ENCODE measurements at places on chromosomes 5 and 9.

DNA sequence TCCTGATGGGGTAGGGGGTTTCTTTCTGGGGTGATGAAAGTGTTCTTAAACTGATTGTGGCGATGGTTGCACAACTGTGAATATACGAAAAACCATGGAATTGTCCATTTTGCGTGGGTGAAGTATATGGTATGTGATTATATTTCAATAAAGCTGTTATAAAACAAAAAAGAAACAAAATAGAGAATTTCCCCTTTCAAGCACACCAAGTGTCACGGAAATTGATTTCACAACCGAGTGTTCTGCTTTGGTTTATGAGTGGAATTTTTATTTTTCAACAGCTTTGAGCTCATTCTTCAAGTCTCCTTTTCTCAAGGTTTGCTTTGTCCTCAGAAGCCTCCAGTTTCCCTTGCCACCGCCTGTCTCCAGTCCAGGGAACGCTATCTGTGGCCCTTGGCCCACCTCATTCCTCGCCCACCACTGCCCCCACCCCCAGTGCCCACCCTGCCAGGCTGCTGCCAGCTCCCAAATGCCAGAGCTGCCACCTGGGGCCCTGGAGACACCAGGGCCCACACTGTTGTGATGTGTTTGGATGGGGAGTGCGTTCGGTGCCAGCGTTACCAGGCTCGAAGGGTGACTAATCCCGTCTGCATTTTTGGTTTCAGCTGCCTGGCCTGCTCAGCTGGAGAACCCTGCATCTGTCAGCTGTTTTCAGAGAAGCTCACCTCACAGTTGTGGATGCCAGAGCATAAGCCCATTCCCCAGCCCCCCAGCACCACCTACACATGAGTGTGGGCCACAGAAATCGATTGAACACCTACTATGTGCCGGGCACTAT lies 30.4 kb downstream of the DUSP1 start:
- DNase-seq: no peak

DNA sequence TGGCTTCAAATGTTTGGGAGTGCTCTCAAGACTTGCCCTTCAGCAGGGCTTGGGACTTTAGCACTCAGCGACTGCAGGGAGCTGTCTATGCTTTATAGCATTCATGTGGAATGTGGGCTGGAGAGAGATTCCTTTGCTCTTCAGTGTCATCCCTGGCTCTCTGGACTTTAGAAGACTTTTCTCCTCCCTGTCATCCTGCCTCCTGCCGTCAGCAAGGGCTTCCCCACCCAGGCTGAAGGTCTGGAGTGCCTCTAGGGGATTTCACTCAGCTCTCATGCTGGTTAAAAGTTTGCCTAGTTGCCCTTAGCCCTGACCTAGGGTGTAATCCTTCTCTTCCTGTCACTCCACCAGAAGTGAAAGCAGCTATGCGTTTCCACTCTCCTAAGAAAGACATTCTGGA lies 210.9 kb downstream of the FRMD3 start:
- DNase-seq: no peak

DNA sequence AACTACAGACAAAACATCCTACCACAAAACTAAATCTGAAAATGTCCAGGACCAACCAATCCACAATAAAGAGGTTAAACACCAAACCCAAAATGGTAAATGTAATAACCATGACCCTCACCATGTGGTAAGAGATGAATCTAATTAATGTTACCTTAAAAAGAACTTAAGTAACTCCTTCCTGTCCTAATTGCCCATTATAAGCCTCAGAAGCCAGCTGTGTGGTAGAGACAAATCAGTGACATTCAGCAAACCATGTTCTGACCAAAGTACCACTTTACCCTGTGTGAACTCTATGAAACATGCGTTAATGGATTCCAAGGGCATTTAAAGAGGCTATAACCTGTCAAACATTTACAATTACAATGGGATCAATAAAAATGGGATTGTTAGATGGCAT lies 25.0 kb downstream of the LPAR1 start:
- DNase-seq: no peak

- no peak for DNase-seq
These were observed 70.4 kb upstream of the SNX2 start for GRCh38 chr5:122704247-122705036.

- DNase-seq: peak; percentile 75
These were observed 37.3 kb upstream of the NOTCH1 start for GRCh38 chr9:136582977-136583735.

GRCh38 chr5:16580382-16580781 lies 36.4 kb downstream of the RETREG1 start:
- no peak for DNase-seq

DNA sequence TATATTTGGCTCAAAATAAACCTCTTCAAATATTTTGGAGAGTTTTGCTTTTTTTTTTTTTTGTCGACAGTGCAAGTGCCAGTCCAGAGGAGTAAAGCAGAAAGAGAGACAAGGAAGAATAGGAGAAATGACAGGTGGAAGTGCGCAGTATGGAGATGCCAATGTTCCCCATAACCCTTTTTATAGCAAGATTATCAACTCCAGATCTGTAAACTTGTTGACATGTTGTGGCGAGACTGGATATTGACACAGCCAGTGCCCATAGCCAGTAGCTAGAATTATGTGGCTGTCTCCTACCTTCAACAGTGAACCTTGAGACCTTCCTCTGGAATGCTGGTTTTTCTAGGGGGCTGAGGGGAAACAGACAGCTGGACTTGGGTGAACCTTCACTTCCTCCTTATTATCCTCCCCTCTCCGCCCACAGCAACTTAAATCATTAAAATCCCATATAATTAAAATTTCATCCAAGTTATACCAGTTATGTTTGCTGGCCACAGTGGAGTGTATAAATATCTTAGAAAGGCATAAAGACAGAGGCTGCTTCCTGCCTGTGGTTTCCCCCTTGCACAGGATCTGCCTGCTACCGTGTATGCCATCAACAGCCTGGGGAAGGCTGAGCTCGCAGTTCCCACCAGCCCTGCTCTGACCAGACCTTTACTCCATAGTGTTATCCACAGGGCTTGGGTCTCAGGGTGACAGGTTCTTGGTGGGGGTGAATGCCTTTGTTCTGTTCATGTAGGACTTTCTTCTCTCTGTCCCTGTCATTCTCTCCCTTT lies 112.3 kb upstream of the ANKH start:
- DNase-seq: no peak

DNA sequence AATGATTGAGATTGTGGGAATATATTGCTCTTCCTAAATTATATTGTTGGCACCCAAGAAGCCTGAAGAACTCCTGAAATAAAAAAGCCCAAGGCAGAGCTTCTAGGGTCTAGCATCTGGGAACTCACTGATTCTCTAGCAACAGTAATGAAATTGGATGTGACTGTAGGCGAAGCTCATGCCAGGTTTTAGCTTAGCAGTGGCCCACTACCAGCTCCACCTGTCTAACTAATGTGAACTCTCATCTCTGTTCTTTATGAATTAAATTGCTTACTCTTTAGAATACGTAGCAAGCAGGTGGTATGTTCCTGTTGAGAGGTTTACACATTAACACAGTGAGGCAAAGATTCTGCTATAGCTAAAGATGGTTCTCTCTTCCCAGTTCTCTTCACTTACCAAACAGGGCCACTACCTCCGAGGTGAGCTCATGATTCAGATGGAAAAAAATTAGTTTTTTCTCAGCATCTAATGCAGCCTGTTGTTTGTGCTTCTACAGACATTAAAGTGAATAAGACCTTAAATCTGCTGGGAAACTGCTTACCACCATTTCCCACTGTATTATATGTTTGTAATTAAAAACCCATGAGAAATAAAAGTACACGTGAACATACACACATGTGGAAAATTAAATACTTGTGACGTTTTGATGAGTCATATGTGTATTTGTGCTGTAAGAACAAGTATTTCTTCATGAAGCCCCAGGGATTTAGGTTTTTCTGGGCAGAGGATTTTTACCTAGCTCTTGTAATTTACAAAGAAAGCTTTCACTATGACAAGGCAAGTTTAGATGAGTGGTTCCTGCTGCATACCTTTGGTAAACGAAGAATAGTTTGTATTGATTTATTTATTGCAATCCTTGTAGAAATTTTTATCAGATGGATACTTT lies 360.1 kb downstream of the KDM4C start:
- DNase-seq: no peak

- no peak for DNase-seq
These were observed 43.9 kb downstream of the CRB2 start for GRCh38 chr9:123399803-123400378.

- no peak for DNase-seq
These were observed 173.1 kb upstream of the SLC12A2 start for GRCh38 chr5:127910307-127910956.

DNA sequence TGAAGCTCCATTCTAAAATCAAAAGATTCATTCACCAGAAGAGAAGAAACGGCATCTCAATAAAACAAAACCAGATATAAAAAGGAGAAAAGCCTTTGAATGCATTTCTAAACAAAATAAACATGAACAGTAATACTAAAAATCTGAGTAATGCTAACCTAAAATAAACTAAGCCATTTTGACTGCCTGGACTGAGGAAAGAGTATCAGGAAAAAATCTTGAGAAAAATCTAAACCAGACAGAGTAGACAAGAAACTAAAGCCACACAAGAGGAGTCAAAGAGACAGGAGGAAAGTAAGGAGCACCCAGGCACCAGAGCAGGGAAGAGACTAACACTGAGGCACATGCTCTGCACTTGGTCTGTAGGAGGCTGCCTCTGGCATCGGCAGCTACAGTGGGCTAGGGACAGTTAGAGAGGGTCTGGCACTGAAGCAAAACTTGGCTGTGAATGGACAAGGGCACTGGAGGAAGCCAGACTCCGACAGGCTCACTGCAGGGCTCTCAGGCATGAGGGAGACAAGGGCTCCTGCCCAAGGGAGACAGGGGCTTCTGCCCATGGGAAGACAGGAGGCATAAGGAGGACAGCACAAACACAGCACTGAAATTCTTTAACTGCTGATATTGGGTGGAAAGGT lies 50.2 kb downstream of the DROSHA start:
- DNase-seq: no peak

GRCh38 chr5:95969651-95970358 lies 8.2 kb upstream of the ELL2 start:
- DNase-seq: no peak

GRCh38 chr9:122164286-122164685 lies 4.6 kb downstream of the MORN5 start:
- no peak for DNase-seq

DNA sequence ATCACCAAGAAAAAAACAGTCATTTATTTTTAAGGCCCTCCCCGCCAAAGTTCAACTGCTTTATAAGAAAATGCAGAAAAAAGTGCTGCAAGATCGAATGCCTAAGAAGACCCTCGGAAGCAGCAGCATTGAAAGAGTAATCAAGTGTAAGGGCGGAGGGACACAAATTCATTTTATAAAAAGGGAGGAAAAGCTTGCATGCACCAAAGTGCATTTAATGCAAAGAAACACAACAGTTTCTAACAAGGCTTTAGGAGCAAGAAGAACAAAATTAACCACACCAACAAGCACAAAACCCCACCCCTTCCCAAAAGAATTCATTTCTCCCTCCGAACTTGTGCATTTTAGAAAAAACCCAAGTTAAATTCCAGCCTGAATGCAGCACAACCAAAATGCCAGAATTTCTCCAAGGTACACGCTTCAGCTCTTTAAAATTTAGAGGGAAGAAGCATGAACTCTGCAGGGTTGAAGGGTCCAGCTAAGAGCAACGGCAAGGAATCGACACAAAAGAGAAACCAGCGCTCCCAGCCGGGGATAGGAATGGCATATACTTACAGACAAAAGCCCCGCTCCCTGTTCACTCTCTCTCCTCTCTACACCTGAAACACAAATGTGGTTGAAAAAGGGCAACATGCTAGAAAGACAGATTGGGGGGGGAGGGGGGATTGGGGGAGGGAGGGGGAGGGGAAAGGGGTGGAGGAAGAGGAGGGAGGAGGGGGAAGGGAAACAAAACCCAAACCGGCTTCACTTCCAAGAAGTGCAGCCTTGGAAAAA lies at the start of gene NREP:
TSS of gene NREP (minus strand) at position 614 of the 774 bp plus-strand sequence. CDS start 1,422 bp downstream, outside the sequence.
- DNase-seq: peak; percentile 40

GRCh38 chr5:88833371-88834130 lies 49.4 kb downstream of the MEF2C start:
- peak; percentile 55 for DNase-seq

- no peak for DNase-seq
These were observed 81.8 kb downstream of the ARSB start for GRCh38 chr5:78903353-78903752.

DNA sequence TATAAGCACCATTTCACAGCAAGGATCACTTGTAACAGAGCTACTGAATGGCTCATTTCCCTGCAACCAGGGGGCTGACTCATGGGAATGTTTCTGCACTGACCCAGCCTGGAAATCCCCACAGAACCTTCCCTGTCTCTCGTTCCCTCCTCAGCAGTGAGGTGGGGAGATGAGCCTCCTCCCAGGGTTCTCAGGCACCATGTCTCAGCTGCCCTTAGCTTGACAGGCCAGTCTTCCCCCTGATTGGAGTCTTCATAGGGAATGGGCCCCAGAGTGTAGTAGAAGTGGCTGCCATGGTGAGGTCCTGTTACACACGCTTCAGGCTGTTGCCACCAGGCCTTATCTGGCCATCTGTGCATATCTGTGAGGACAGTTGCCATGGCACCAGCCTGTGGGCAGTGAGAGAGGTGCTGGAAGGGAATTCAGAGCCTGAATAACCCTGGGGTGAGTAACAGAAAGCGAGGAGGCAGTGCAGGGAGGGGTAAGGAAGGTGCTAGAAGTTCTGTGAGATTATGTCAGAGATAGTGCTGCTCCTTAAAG lies 324.4 kb downstream of the ENC1 start:
- no peak for DNase-seq

DNA sequence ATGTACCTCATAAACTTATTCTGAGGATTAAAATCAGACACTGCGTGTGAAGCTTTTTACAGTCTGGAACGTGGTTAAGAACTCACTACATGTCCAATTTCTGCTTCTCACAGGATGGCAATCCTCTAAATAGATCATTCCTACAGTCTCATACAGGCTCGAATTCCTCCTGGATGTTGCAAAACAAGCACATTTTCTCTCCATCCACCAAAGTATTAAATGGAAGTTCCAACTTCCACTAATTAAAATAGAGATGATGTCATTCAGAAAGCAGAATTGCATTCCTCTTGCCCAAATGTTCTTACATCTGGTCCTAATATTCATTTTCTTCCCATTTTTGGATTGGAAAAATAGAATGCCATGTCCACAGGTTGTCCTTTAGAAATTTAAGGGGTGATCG lies 145.5 kb upstream of the PCA3 start:
- DNase-seq: no peak

- DNase-seq: no peak
These were observed 19.5 kb downstream of the MYMK start for GRCh38 chr9:133505186-133505830.
